ENCODE measurements at places on chromosomes 13 and 19.

- DNase-seq, result no peak
These were observed 2.1 kb upstream of the ZSCAN5B start for GRCh38 chr19:56199687-56200086.

DNA sequence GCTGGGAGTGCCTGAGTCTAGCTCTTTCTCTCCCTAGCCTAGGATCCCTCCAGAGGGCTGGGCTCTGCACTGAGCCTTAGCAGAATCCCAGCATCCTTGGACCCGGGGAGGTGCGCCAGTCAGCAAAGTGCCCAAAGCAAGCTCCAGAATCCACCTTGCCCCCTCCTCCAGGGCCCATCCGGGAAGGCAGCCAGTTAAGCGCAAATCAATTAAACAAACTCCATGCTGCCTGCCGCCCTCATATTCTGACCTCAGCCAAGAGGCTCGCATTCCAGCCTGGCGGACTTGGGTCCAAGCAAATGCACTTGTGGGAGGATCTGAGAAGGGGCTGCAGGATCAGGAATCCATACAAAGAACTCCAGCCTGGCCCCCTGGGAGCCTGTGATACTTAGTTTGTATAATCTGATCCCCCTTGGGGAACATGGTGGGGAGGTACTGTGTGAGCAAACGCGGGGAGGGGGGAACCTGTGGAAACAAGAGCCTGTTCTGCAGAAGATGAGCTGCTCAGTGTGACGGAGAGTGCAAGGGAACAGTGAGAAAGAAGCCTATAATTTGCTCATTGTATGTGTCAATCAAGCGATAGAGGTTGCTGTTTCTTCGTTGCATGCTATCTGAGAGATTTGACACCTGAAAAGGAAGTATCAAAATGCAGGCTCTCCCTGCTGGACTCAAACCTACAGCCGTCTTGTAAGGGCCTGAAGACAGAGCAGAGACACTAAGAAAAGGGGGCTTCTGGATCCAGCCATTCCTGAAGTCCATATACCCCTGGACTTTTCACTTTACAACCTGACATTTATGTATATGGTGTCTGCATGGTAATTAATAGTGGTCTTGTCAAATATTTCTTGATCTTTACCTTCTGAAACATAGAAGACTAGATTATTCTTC lies 29.4 kb downstream of the ZNRF4 start:
- DNase-seq, result peak; percentile 82

GRCh38 chr13:47239025-47239424 lies 342.2 kb upstream of the HTR2A start:
- DNase-seq, result no peak

GRCh38 chr13:108494991-108495645 lies 134.3 kb upstream of the MYO16 start:
- DNase-seq, result peak; percentile 85

DNA sequence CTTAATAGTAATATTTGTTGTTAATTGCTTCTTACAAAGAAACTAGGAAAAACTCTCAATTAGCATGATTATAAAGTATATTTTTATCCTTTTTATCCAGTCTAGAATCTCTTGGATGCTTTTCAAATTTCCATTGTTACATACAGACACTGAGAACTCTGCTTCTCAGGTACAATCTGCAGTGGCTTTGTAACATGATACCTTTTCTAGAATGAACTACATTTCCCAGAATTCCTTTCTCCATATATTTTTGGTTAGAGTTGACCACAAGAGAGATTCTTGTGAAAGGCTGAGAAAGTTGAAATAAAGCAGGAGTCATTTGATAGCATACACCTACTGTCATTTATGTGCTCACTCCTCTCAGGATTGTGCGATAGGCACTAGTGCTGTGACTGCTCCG lies 148.6 kb downstream of the SLITRK6 start:
- no peak for DNase-seq

GRCh38 chr13:37134411-37135041 lies 29.1 kb upstream of the CSNK1A1L start:
- no peak for DNase-seq

DNA sequence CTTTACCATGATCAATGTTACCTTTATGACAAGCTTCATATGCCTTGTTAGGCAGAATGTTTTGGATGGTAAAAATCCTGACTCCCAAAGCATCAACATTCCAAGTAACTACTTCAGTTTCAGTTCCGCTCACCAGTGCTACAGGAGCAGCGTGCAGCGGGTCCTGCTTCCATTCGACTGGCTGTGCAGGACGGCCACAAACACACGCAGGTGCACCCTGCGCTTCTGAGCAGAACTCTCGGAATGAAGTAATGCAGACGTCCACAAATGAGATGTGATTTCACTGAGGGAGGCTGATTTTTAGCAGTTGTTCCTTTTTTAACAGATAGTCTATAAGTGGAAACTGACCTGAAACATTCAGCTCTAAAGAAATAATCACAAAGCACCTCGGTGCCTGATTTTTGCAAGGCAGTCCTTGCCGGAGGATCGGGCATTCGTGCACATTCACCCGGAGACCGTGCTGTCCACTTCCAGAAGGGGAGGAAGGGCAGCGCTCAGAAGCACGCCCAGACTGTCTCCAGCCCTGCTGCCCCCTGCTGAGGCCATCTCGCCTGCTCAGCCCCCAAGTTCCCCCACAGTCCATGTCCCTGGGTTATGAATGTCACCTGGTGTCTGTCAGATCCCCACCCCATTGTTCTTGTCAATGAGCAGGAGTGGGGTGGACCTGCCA lies 85.8 kb downstream of the RAB20 start:
- no peak for DNase-seq

DNA sequence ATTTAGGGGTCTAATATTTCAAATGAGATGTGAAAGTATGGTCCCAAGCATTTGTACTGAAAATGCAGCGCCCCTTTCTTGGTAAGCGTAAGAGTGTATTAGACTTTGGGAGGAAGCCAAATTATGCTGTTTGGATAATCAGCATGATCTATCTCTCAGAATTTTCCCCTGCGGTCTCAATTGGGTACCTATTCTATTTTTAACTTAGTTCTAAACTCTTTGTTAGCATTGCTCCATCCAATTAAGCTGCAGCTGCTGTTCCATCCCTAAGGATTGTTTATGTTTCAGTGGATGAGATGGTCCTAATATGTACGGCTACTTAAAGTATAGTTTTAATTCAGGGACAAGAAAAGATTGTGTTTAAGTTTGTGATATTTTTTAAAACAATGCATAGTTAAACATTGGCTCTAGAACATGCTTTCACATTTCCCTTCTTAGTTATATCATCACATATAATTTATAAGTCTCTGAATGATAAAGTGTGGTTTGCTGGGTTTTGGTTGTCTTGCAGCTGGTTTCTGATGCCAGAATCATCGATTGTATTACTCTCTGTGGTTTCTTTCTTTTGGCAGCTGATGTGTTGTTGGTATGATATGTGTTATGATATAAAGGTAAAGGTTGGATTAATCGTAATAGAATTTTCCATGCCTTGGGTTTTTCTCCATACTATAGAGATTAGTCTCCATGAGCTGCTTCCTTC lies 15.0 kb downstream of the POLR1D start:
- DNase-seq, result no peak

DNA sequence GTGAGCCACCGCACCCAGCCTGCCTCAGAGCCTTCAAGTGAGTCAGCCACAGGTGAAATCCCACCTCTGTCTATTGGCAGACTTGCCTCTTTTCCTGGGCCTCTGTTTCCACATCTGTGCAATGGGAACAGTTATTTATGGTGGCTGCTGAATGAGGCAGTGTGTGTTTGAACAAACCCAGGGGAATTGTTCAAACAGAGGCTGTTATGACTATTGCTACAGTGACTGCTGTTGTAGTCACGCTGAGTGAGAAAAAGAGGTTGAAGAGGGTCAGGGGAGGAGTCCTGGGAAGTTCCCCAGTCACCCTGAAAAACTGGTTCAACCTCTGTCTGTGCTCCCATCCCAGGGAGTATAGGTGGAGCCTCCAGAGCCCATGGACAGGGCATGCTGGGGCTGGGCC lies at the start of gene CEACAM19:
Gene CEACAM19, plus strand, starts transcription at position 83 of the 400 bp plus-strand sequence. CDS start 450 bp downstream, outside the sequence.
- DNase-seq, result no peak

- no peak for DNase-seq
These were observed 50.7 kb upstream of the SERP2 start for GRCh38 chr13:44322928-44323327.

DNA sequence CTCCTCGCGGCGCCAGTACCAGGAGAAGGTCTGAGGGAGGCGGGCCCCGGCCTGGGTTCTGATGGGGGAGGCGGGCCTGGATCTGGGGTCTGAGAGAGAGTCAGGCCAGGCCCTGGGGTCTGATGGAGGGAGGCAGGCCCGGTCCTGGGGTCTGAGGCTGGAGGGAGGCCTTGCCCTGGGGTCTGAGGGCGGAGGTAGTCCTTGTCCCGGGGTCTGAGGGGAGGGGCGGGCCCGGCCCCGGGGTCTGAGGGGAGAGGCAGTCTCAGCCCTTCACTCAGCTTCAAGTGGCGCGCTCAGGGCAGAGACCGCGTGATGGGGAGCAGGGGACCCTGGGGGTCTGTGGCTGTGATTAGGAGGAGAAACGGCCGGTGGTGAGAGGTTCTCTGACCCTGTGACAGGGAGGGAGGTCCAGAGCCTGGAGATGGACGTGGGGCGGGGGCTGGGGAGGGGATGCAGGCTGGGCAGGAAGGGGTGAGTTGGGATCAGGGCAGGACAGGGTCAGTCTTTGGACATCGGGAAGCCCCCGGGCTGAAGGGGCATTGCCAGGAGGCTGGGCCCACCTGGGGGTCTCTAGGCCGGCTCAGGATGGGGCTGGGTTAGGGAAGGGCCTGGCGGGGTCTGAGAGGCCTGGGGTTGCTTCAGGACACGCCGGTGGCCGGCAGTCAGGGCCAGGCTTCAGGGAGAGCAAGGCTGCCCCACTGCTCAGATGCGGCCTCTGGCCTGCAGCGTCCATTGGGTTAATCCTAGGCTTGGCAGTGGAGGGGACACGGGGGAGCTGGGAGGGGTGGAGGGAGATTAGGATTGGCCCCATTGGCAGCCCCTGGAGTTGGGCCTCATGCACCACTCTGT lies 18.7 kb downstream of the HCN2 start:
- DNase-seq, result no peak

GRCh38 chr13:51538591-51539179 lies 45.6 kb upstream of the WDFY2 start:
- DNase-seq, result no peak

- DNase-seq, result no peak
These were observed 16.6 kb downstream of the DDX39A start for GRCh38 chr19:14402332-14403144.

All from eye (tissue), 1 donor.